ENCODE measurements at places on chromosomes 12 and 14.
A peak's percentile ranks its signal among the peaks of the same experiment; 100 is the strongest.

DNA sequence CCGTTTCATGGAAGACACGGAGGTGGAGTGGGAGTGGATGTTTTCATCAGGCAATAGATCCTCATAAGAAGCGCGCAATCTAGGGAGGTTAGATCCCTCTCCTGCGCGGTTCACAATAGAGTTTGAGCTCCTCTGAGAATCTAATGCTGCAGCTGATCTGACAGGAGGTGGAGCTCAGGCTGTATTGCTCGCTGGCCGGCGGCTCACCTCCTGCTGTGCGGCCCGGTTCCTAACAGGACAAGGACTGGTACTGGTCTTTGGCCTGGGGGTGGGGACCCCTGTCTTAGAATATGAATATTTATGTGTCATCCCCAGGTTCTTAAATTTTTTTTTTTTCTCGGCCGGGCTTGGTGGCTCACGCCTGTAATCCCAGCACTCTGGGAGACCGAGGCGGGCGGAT, 36.7 kb downstream of the PRICKLE1 start:
- no peak for DNase-seq

DNA sequence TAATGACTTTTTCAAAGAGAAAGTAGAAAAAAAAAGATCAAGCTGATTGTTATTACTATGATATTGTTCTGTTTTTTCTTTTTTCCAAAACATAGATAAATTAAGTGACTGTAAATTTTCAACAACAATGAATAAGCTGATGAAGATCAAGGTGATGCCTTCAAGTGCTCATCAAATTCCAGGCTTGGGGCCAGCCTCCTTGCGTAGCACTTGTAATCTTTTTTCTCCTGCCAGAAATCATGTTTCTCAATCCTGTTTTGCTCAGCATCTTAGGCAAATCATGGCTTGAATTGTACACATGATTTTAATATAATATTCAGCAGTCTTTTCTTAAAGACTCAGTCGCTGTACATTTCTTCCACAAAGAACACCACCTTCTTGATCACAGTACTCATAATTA, 333.2 kb downstream of the NPAS3 start:
- DNase-seq: no peak

- DNase-seq: peak; percentile 68
Measured at GRCh38 chr12:19201661-19202060, 72.1 kb downstream of the PLEKHA5 start.

DNA sequence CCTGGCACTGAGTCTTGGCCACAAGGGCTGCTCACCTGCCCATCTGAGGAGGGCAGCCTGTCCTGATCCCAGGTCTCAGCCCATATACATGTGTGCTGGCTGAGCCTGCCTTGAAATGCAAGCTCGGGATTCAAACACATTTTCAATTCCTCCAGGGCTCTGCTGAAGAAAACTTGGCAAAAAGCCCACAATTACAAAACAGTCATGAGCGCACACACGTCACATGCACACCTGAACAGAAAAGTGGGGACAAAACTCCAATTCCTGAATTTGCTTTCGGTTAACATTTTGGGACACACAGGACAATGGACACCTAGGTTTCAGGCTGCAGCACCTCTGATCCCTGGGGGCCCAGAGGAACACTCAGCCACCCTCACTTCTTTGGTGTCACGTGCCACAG, 113.9 kb downstream of the RBM19 start:
- no peak for DNase-seq

- no peak for DNase-seq
Measured at GRCh38 chr12:54294152-54294952, 6.5 kb downstream of the NFE2 start.

- DNase-seq: no peak
Measured at GRCh38 chr12:95343461-95344230, 126.0 kb downstream of the VEZT start.

DNA sequence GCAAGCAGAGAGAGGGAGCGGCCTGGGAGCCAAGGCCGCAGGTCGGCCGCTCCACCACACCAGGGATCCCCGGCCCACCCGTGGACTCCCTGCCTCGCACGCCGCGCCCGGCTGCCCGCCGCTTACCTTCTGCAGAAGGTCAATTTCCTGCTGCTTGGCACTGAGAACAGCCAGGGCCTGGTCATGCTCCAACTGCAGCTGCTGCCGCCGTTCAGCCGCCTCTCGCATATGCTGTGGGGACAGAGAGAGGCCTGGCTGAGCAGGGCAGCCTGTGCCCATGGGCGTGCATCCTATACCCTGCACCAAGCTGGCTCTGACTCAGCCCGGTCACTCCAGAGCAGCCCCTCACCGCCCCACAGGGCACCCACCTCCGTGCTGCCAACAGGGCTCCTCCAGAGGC, 141.1 kb downstream of the PIWIL1 start:
- DNase-seq: no peak

GRCh38 chr12:92444763-92445162, 258.0 kb upstream of the PLEKHG7 start:
- no peak for DNase-seq

GRCh38 chr12:84113666-84114065, 798.9 kb downstream of the SLC6A15 start:
- DNase-seq: peak; percentile 32

DNA sequence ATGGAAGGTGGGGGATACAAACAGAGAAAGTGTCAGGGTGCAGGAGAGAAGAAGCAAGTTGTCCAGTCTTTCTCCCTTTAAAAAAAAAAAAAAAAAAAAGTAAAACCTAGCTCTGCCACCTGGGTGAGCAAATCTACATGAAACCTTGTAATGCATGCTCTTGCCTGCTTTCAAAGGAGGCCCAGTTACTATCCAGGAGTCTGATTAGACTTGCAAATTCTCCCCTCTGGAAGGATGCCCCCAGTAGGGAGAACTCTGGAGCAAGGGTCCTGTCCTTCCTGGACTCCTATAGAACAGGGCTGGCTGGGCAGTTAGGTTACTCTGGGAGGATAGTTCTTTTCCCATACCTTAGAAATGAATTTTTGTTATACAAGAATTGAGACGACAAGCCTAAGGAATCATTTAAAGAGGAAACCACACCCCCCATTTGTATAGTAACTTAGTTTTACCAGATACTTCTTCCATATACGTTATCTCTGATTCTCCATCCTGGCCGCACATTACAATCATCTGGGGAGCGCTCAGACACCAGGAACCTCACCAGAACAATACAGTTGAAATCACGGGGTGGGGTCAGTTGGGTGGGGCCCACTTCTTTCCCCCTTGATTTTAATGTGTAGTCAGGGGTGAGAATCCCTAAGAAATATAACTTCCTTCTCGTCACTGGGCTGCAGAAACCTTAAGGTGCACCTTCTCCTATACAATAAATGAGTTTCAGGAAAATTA, 30.5 kb downstream of the RAB35 start:
- DNase-seq: no peak

DNA sequence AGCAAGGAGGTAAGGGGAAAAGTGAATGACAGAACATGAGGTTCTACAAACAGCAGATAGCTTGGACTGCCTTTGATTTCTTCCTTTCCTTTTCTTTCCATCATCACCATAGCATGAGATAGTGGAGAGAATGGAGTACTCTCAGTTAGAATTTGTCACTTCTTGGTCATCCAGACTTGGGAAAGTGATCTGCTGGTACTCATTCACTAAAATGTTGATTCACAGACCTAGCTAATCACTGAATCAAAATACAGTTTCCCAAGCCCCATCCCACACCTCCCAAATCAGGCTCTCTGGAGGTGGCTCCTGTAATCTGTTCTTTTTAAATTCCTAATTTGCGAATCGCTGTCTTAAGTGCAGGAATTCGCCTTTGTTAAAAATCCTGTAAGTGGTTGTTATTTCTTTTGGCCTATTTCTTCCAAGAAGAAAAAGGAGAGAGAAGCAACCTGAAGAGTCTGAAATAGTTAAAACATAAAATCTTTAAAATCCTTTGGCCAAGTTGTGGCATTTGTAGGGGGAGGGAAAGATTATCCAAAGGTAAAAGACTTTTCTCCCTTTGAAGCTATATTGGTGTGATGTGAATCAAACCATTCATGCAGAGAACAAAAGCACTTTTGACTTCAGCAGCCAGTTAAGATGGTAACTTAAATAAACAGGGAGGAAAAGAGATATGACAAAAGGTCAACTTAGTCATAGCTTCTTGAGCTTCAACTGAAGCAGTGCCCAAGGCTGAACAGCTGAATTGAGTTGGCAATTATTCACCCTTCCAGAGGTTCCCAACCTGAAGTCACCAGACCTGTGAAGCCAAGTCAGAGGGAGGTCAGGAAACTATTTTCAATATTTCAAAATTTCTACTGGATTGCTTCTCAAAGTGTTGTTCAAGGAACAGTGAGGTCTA, 255.1 kb upstream of the KRR1 start:
- DNase-seq: peak; percentile 22

DNA sequence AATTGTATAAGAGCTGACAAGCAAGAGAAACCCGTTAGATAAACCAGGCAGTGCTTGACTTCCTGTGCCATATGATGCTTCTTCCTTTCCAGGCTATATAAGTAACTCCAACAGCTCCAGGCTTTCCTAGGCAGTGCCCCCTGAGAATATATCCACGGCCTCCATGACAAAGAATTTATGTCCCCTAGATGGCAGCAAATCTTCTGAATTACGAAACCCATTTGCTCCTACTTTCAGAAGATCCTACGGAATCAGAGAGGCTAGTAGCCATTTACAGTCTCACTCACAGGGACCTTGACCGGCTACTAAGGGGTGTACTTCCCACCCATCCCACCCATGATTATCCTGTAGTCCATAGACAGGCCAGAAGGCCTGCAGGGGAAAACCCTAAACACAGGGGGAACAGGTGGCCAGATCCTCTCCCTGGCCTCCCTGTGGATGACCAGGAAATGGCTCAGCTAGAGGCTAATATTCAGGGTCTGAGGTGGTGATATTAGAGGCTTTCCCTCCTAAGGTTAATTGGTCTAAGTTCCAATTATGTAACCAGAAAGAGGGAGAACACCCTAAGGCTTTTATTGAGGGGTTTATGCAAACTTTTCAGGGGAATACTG, 77.2 kb upstream of the DCD start:
- DNase-seq: no peak

DNA sequence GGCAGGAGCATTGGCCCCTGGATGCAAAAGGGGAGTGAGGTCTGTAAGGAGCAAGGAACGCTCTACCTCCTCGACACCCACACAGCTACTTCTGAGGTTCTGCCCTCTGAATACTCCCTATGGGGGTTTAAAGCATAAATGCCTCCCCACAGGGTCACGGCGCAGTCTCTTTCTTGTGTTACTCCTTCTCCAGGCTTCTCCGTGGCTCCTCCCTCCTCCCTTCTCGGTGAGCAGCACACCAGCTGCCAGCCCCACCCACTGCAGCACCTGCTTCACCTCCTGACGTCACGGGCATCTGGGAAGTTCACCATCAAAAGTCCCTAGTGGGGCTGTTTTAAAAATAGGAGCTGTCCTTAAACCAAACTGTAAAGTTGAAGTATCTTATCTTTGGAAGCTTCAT, 67.3 kb downstream of the SPTB start:
- DNase-seq: no peak

DNA sequence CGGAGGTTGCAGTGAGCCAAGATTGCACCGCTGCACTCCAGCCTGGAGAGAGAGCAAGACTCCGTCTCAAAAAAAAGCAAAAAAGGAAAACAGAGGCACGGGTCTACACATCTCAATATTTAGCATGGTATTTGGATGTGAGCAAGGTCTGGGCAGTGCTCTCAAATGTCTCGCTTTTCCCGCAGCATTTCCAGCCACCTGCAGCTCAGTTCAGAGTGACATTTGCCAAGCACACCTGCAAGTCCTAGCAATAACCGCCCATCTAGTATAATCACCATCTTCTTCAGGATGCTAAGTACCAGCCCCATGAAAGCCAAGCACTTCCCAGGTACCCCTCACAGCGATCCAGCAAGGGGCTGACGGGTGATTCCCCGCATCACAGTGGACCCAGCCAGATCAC, 69.1 kb downstream of the FOXN3 start:
- DNase-seq: no peak

- DNase-seq: peak; percentile 37
Measured at GRCh38 chr12:110501399-110501751, 536 bp downstream of the VPS29 start.

DNA sequence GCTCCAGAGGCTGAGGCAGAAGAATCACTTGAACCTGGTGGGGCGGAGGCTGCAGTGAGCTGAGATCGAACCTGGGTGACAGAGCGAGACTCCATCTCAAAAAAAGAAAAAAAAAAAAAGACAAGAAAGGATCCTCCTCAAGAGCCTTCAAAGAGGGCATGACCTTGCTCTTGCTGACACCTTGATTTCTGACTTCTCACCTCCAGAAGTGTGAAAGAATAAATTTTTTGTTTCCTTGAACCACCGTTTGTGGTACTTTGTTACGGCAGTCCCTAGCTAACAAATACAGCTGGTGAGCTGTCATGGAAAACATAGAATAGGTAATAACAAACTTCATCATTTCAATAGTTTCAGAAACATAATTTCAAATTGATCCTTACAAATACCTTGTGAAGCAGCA, 1.9 kb upstream of the ACTR10 start:
- DNase-seq: no peak

- DNase-seq: no peak
Measured at GRCh38 chr14:28102001-28102400, 664.6 kb upstream of the FOXG1 start.

DNA sequence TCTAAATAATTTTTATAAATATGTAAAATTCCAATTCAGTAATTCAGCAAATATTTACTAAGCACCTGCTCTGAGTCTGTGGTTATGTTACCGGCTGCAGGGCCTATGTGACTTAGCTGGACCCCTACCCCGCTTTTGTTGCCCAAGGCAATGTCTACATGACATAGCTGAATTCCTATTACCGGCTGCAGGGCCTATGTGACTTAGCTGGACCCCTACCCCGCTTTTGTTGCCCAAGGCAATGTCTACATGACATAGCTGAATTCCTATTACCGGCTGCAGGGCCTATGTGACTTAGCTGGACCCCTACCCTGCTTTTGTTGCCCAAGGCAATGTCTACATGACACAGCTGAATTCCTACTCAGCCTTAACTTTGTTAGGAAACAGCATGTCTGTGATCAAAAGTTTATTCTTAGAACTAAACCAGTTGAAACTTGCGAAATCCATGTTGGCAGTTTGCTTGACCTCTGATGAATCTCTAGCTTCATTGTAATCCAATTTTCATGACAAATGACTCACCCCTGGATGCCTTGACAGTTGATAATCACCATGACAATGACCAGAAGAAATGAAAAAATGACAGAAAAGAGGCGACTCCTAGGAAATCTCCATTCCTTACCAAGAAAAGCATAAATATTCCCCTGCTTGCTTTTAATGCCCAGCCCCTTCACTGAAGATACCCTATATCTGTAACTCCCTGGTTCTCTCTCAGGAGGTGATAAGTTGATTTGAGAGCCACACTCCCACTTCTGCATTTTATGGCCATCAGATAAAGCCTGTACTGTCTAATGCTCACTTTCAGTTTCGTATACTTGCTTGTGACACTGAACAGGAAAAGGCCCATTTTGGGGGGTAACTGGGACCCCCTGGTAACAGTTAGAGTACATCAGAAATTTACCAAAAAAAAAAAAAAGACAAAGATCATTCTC, 148.4 kb upstream of the SYT10 start:
- peak; percentile 56 for DNase-seq

DNA sequence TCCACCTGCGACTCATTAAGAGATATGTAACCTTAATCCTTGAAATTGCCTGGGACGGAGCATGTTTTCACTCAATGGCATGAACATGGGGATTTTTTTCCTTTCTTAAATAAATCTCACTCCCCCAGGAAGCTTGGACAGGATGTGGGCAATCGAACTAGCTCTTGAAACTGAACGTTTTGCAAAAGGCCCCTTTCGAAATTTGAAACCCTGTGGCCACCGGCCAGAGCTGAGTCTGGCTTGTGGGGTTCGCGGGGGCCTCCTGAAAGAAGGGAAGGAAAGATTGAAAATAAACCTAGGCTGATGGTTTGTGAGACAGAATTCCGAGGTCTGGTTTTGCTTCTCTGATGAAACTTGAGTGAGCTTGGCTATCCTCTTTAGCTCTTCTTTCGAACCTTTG, 101.4 kb upstream of the RTL1 start:
- peak; percentile 75 for DNase-seq
